ENCODE measurements at places on chromosomes 1 and 21. TPM values are rescaled to one million over a fixed set of nuclear protein-coding genes. Genes with fewer than 3 reads are reported as not detected.

C1orf167 gene
- not detected for total RNA-seq

GRIK3 gene
- total RNA-seq = not detected

CD1B gene
- total RNA-seq = not detected

CGN gene
- 0.17 TPM for total RNA-seq

CFH gene
- 2.5 TPM for total RNA-seq

RSPH1 gene
- total RNA-seq = not detected

SEMA4A gene
- 4.6 TPM for total RNA-seq

ERICH3 gene
- total RNA-seq = not detected

CRP gene
- total RNA-seq = not detected

F3 gene
- total RNA-seq = not detected

NES gene
- total RNA-seq = 0.12 TPM

HORMAD1 gene
- total RNA-seq = 0.51 TPM

OR2L13 gene
- total RNA-seq = not detected

HES3 gene
- total RNA-seq = not detected

BTBD19 gene
- 11.9 TPM for total RNA-seq

CELSR2 gene
- 4.2 TPM for total RNA-seq

PDPN gene
- total RNA-seq = not detected

TTC24 gene
- total RNA-seq = 2.8 TPM

C1orf52 gene
- total RNA-seq = 21.6 TPM

FNBP1L gene
- total RNA-seq = 0.10 TPM

C1QA gene
- total RNA-seq = not detected

CFAP74 gene
- not detected for total RNA-seq

Data from T-helper 1 cell treated with Interleukin-12 subunit alpha and Interleukin-12 subunit beta and Interleukin-4 antibody, amounts not matched to agents 30 ng/mL and 1 ng/mL, for 36 hours (primary cell).